ENCODE measurements at places on chromosomes 11 and 22.

- DNase-seq, result no peak
Measured at GRCh38 chr22:39349967-39350726, at the start of gene SYNGR1. TSS of gene SYNGR1 (plus strand) at chr22:39349991. CDS start at chr22:39350011, 20 bp downstream.

- no peak for DNase-seq
Measured at GRCh38 chr11:86463120-86463519, 88.4 kb downstream of the CCDC81 start.

- DNase-seq, result no peak
Measured at GRCh38 chr11:44493383-44493782, 72.1 kb upstream of the CD82 start.

DNA sequence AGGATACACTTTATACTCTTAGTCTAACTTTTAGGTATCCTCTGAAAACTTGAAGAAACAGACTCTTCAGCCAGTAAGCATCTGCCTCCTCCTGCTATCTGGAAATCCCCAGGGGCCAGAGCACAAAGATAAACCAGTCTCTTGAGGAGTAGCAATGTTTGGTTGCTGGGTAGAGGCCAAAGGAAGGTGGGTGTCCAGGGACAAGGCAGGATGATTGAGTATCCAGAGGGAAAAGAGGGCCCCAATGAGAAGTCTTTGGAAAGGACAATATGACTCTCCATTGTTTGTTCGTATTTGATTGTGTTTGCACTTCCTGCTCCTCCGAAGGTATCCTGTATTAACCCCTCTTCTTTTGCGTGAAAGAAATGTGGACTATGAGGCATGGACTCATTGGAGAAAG lies 4.8 kb upstream of the OR52I1 start:
- DNase-seq, result no peak

DNA sequence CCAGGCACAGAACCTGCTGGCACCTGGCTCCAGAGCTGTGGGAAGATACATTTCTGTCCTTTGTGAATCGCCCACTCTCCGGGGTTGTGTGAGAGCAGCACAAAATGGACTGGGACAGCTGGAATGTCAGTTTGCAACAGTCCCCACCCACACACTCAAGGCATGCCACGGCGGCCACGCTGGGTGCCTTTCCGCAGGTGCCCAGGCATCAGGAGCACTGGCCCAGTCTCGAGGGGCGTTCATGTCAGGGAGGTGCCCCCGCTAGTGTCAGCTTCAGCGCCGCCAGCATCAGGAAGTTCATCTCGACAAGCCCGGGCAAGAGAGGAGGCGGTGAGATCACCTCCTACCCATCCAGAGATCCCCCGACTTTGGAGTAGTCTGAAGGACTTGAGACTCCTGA lies 2.1 kb downstream of the TP53AIP1 start:
- DNase-seq, result no peak

GRCh38 chr22:41237707-41238569 lies 2.8 kb downstream of the CHADL start:
- DNase-seq, result no peak

- no peak for DNase-seq
Measured at GRCh38 chr11:8768625-8769333, 86.2 kb downstream of the RPL27A start.

All from forelimb muscle (tissue), 1 donor.